RWPE1 (cell line): ENCODE measurements at places on chromosomes 2 and 18.

DNA sequence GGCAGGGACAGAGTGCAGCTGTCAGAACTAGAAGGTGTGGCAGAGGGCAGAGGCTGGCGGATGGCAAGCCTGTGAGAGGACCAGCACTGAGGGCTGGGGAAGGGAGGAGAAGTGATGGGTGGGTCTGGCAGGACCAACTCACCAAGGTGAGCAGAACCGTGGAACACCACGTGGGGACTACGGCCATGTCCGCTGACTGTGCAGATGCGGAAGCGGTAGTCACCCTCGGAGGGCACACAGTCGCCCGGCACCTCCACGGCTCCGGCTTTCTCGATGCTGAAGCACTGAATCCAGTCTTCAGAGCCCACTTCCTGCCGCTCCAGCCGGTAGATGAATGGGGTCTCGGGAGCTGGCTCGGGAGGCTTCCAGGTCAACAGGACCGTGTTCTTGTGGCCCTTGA is 4.2 kb downstream of the OBSL1 start:
- no peak for DNase-seq

- DNase-seq: no peak
Observed at GRCh38 chr2:237898057-237898414, 38.6 kb downstream of the RAMP1 start.

DNA sequence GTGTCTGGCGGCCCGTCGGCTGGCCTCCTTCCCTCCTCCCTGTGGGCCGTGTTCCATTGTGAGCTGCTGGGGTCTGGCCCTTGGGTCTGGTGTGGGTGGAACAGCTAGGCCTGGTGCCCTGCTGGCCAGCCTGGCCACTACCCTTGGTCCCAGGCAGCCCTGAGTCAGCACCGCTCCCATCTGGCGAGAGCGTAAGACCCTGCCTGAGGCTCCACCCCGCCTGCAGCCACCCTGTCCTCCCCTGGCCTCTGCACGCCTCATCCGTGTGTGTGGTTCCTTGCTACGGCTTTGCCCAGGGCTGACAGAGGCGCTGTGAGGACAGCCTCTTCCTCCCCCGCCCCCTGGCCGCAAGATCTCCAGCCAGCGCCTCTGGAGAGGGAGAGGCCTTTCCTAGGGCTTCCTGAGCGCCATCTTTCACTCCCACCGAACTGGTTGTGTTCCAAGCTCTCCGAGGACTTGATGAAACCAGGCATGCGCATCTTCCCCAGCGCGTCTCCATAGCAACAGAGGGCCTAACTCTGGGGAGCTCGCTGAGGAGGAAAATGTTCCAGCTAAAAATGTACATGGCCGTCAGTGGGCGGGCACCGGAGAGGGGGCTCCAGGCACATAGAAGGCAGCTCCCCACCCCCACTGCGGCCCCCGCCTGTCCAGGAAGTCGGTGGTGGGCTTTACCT is 83.0 kb downstream of the STPG4 start:
- no peak for DNase-seq

- no peak for DNase-seq
Observed at GRCh38 chr2:61785583-61785982, 68.3 kb downstream of the FAM161A start.

DNA sequence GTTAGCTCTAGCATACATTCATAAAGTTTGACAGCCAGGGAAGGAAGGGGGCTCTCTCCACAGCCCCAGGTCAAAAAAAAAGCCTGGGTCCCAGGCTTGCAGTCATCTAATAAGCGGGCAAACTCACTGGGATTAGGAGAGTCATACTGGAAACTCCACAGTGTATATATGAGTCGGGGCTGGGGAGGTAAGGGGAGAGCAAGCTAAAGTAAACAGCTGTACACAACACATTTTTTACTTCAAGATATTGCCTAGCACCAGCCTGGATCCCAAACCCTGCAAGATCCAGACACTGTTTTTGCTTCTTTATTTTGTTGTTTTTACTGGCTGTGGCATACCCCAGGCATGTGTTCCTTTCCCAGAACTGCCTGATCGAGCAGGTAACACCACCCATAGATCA is 291.3 kb upstream of the TANK start:
- DNase-seq: no peak

DNA sequence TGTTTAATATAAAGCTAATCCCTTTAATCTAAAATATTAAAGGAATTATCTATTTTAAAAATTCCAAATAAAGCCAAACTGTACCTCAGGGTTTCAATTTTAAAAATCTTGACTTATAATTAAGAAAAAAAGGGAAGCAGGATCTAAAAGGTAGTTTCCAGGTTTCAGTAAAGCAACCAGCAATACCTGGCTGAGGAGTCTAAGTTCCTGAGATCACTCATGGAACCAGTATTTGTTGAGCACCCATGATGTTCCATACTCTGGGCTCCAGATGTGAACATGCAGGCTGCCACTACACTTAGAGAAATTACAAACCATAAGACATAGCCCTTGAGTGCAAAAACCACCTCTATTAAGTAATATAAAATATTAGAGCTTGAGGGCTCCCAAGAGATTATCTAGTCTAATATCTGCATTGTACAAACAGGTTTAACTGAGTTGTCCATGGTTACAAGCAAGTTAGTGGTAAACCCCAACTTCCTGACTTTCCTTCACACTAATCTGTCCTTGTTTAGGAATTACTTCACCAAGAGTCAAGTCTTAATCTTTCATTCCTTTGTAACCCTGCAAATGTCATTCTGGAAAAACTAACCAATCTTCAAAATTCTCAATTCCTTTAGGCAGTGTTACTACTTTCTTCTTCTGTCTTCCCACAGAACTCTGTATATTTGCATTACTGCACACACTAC is 49.2 kb downstream of the CLASP1 start:
- no peak for DNase-seq

- DNase-seq: no peak
Observed at GRCh38 chr18:72444111-72444797, 99.9 kb downstream of the CBLN2 start.

DNA sequence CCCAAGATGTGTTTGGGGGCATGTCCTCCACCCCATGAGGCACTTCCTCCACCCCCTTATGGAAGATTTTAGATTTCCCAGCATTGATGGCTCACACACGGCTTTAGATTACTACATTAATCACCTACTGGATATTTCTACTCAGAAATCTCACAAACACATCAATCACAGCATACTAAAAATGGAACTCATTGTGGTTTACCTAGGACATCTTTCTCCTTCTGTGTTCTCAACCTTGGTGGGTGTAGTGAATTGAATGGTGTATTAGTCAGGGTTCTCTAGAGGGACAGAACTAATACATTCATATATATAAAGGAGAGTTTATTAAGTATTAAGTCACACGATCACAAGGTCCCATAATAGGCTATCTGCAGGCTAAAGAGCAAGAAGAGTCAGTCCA is 82.1 kb upstream of the CYRIA start:
- DNase-seq: no peak

- no peak for DNase-seq
Observed at GRCh38 chr18:12571630-12572029, 86.3 kb downstream of the SPIRE1 start.

DNA sequence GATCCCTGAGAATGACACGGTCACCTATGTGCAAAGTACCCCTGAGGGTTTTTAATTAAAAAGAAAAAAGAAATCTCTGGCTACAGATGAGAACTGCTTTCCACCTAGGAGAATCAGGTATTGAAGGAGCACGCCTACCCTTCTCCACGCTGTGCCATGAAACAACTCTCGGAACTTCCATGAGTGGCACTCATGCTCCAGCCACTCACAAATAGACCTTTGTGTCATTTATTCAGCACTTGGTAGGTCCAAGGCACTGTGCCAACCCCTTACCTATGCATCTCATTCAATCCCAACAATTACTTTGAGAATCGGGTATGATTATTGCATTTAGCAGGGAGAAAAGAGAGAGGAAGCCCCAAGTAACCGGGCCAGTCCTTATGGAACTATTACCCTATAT is 44.9 kb upstream of the TTC39C start:
- DNase-seq: no peak

- DNase-seq: no peak
Observed at GRCh38 chr2:110994250-110994961, 126.3 kb upstream of the BCL2L11 start.

- DNase-seq: peak; percentile 84
Observed at GRCh38 chr2:173652311-173652710, 297.6 kb downstream of the CDCA7 start.

- DNase-seq: no peak
Observed at GRCh38 chr2:106306387-106306786, 112.3 kb upstream of the UXS1 start.

DNA sequence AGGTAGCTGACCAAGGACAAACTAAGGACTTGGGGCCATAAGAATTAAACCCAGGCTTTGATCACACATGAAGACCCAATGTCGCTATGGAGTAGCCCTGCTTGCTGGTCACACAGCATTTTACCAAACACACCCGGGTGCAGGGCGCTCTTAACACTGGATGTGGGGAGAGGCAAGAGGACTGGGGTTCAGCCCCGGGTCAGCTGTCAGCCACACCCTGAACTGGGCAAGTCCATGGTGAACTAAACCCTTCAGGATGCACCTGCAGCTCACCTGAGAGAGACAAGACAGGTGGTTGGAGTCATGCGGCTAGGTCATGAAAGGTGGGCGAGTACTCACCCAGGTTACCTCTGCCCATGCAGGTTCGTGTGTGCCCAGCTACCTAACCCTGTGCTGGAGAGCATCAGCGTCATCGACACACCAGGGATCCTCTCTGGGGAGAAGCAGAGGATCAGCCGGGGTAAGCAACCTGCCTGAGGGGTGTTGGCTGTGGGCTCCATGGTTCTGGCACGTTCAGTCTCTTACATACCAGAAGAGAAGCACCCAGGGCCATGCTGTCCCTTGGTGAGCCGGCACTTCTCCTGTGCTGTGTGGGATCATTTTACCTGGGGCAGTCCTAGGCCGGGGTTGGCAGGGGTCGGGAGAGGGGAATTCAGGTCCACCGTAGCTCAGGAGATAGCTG is 15.2 kb downstream of the EHD3 start:
- DNase-seq: no peak

DNA sequence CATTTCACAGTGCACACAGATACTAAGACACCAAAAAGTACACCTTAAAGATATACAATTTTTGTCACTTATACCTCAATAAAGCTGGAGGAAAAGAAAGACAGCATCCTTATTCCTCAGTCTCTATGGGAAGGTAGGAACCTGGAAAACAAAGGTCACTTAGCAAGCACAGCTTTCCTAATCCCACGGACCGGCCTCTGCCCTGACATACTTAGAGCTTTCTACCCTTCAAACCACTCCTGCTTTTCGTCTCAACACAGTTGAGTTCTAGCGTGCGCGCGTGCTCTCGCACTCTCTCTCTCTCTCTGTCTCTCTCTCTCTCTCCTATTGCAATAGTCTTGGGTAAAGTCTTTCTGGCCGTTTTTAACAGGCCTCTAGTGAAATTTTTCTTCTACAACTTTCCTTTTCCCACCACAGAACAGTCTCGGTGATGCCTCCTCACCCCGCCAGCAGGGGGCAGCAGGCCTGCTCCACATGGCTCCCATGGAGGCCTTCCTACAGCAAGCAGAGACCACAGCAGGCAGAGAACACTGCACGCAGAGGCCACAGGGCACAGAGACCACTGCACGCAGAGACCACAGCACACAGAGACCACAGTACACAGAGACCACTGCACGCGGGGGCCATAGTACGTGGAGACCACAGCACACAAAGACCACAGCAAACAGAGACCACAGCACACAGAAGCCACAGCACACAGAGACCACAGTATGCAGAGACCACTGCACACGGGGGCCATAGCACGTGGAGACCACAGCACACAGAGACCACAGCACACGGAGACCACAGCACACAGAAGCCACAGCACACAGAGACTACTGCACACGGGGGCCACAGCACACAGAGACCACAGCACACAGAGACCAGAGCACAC is 106.9 kb downstream of the FBXO15 start:
- no peak for DNase-seq

DNA sequence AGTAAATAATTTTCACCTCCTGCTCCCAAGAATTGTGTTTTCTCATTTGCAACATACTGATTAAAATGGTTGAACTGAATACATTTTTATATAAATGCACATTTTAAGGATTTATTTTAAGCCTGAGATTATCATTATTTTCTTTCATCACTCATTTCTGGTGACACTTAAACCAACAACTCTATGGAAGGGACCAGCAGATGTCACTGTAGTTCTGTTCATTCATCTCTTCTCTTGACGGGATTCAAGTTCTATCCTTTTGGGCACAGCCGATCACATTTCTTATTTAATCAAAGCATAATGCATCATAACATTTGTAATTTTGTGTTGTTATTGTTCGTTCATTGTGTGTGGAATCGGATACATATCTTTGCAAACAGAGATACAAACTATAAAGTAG is 417.9 kb downstream of the HRH4 start:
- DNase-seq: no peak

GRCh38 chr18:61475931-61476330 is 142.7 kb downstream of the CDH20 start:
- no peak for DNase-seq

- DNase-seq: peak; percentile 58
Observed at GRCh38 chr2:152336119-152336853, 1.3 kb downstream of the FMNL2 start.

- DNase-seq: no peak
Observed at GRCh38 chr2:206160807-206161179, 1.1 kb downstream of the EEF1B2 start.

DNA sequence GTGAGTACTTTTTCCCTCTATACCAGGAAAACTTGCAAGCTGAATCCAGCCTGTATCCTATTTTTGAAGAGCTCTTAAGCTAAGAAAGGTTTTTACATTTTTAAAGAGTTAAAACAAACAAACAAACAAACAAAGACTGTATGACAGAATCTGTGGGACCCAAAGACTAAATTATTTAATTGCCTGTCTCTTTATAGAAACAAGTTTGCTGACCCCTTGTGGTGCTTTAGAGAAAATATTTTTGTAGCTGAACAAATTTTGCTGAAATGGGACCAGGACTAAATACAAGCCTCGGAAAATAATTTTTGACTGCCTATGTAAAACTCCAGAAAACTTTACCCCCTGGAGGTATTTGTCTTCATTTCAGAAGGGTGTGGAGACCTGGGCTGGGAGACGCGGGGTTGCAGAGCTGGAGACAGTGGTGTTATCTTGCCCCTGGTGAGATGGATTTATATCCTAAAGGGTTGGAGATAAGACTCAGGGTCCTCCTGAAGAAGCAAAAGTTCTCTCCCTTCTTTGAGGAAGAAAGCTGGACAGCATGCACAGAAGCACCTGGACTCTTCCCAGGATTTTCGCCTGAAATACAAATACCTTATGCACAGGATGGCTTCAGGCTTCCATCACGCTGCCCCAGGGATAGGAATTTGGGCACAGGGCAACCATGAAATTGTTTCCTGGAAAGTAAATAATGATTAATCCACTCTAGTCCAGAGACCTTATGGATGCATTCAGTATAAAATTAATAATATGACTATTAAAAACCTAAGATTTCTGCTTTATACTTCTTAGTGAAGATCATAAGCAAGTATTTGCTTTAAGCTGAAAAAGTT is 54.3 kb downstream of the TMX3 start:
- peak; percentile 32 for DNase-seq

DNA sequence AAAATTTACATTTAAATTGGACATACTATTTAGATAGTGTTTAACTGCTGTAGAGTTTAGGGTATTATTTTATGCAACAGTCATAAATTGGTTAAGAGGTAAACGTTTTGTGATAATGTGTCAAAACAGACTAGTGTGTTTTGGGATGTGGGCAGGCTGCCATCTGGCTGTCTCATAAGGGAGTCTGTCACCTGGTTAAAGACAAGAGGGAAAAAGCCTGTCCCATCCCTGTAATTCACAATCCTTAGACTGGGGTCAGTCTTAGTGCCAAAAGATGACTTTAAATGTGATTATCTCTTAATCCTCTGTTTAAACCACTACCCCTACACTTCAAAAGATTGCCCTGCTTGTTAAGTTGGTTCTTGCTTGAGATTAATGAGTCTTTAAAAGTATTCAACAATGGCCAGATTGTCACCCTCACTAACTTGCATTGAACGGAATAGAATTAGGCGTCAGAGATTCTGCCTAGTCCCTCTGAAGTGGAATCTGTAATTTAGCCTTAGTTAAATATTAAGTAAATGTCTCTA is 59.2 kb downstream of the SGPP2 start:
- peak; percentile 13 for DNase-seq
